ENCODE measurements at places on chromosomes 11 and 22. TPM values are rescaled to one million over a fixed set of nuclear protein-coding genes. Genes with fewer than 3 reads are reported as not detected.
A peak's percentile ranks its signal among the peaks of the same experiment; 100 is the strongest.

GRCh38 chr11:71316701-71317100, 64.3 kb upstream of the SHANK2 start:
- DNase-seq = no peak

DNA sequence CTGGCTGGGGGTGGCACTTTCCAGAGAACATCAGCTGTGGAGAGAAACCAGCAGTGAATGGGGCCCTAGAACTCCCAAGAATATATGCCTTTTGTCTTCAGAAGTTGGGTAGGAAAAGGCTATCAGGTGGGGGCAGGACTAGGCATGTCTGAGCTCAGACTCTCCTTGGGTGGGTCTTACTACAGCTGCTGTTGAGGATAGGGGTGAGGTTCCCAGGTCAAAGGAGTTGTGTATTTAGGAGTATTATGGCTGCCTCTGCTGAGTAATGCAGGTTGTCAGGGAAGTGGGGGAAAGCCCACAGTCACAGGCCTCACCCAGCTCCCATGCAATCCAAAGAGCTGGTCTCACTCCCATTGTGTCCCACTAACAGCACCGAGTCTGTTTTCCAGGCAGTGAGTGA, 26.1 kb downstream of the SLC22A9 start:
- no peak for DNase-seq

GRCh38 chr11:35661534-35661933, 1.0 kb upstream of the TRIM44 start:
- DNase-seq = no peak

- DNase-seq = no peak
These were observed 29.4 kb upstream of the CAPRIN1 start for GRCh38 chr11:34021977-34022735.

- no peak for DNase-seq
These were observed 46.1 kb downstream of the SMIM38 start for GRCh38 chr11:69201764-69202370.

DNA sequence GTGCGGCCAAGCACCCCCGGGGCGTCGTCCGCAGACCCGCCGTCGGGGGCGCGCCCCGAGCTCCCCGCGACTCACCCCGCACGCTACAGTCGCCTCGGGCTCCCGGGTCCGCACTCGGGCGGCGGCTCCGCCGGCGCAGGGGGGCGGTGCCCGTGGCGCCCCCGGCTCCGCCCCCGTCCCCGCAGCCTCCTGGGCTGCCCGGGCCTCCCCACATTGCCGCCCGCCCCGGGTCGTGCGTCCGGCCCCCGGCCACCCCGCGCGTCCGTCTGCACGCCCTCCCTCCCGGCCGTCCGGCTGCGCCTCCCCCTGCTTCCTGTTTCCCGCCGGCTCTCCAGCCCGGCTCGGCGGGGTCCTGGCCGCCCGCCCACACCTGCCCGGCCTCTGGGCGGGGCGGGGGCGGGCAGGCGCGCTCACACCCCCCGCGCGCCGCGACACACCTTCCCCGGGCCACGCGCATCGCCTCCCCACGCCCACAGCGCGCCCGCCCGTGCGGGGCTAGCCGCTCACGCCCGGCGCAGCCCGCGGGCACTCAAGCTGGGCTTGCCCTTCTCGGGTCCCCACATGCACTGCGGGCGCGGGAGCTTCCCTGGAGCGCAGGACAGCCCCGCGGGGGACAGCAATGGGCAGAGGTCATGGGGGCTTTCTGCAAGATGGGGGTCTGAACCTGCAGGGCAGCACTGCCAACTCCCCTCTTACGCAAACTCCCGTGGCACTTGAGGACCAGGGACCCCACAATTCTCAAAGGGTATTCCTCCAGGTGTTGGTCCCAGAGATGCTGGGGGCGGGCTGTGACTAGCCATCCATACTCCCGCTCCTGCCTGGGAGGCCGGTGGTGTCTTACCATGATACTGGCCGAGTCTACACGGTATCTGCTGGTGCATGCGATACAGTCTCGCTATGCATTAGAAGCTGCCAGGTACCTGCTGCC, at the start of gene CARD10:
TSS of gene CARD10 (minus strand) at position 148 of the 928 bp plus-strand sequence. CDS start 215 bp downstream, outside the sequence.
- peak; percentile 48 for DNase-seq

DNA sequence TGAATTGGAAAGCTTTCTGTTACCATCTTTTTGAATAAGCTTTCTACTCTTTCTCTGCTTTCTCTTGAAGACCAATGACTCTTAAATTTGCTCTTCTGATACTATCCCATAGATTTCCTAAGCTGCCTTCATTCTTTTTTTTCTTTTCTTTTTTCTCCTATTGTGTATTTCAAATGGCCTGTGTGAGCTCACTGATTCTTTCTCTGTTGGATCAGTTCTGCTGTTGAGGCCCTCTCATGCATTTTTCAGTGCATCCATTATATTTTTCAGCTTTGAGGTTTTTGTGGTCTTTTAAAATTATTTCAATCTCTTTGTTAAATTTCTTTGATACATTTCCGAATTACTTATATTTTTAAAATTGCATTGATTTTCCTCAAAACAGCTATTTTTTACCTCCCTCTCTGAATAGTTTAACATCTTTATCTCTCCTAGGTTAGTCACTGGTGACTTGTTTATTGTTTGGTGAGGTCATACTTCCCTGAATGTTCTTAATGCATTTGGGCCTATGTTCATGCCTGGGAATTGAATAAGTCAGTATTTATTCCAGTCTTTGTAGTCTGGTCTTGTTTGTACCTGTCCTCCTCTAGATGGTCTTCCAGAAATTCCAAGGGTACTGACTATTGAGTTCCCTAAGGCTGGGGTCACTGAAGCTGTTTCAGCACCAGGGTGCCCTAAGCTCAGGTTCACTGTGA, 110.6 kb upstream of the SERPIND1 start:
- DNase-seq = no peak

DNA sequence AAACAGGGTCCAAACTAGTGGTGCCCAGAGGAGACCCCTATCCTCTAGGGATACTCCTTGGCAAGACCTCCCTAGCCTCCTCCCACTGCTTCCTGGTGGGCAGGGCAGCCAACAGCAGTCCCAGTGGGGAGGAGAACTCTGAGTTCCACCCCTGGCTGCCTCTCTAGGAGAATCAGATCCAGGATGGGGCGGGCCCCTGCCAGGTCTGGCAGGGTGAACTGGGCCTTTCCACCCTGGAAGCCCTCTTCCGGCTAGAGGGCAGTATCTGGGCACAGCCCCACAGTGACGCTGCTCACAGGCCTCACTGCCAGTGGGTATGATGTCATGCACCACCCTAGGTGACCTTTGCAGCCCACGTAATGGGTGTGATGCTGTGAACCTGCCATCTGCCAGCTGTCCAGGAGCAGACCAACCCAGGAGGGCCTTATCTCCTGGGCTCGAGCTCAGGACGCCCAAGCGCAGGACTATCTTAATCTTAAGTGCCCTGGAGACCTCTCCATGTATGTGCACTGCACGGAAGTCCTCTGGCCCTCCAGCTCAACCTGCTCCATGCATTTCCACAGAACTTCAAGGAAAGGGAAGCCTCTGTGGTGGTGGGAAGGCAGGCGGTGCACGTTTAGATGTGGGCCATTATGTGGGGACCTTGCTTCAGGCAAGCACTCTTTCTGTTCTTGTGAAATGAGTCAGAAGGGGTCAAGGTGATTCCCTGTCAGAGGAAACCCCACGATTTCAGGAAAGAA, 31.8 kb upstream of the FCHSD2 start:
- no peak for DNase-seq

GRCh38 chr11:99019696-99020095, 1.1 kb upstream of the CNTN5 start:
- no peak for DNase-seq

DNA sequence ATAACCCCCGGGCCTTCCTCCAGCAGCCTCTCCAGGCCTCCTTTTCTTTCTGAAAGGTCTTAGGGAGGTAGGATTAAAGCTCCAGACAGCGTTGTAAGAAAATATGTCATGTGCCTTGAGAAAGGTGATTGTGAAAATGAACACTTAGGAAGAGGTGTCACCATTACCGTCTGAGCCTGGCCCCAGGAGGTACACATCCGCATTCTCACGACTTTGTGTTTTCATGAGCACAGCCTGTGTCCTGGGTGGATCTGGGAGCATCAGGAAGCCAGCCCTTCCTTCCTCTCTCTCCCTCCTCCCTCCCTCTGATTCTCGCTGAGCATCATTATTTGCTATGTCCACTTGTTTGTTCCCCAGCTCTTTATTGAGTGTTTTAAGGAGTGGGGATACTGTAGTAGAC, 105.1 kb upstream of the CRYBB3 start:
- no peak for DNase-seq

- DNase-seq = no peak
These were observed 86.2 kb upstream of the SCUBE2 start for GRCh38 chr11:9177438-9178091.

DNA sequence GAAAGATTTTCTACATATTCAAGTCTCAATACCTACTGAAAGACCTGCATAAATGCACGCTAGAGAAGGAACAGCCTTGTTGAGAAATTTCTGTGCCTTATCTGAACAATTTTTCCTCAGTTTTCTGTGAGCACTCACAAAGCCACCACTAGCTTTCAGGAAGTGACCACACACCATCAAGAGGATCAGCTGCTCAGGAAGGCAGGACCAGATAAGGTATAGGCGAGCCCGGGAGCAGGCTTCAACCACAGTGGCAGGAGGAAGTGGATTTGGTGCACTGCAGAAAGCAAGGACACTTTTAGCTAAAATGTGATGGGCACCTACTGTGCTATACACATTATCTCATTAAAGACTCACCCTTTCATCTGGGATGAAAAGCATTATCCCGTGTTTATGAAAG, 220.8 kb downstream of the RAB38 start:
- DNase-seq = no peak

- no peak for DNase-seq
These were observed 43.9 kb downstream of the ZNF280B start for GRCh38 chr22:22464541-22465054.

DNA sequence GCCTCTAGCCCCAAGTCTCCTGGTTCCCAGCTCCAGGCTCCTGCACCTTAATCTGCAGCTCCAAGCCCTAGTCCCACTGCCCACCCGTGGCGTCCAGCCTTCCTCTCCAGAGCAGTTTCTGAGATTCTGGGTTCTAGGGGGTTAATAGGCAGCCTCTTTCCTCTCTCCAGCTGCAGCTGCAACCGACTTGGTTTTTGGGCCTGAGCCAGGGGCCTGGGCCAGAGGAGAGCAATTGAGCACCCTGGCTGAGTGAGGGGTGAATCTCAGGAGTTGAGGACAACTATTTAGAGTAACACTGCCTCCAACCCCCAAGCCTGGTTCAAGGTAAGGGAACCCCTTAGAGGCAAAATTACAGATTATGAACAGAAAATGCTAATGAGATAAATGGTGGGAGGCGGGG, 9.0 kb upstream of the CHRM1 start:
- DNase-seq = no peak

DNA sequence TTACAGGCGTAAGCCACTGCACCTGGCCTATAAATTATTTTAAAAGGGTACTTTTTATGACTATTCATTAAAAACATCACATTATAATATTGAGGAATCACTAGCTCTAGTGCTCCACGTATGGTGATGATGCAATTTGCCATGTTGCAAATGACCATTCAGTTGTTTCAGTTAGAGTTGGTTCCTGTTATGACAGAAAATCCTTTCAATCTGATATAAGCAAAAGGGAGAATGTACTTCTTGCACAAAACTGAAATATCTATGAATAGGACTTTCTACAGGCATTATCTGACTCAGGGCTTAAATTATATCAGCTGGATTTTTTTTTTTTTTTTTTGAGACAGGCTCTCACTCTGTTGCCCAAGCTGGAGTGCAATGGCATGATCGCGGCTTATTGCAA, 45.6 kb upstream of the RRM1 start:
- DNase-seq = no peak

E2F8 gene
- 2.2 TPM for total RNA-seq

SPI1 gene
- not detected for total RNA-seq

C11orf87 gene
- not detected for total RNA-seq

PAX6 gene
- 4.7 TPM for total RNA-seq
